ENCODE measurements at places on chromosomes 4 and X. TPM values are rescaled to one million over a fixed set of nuclear protein-coding genes. Genes with fewer than 3 reads are reported as not detected.

DNA sequence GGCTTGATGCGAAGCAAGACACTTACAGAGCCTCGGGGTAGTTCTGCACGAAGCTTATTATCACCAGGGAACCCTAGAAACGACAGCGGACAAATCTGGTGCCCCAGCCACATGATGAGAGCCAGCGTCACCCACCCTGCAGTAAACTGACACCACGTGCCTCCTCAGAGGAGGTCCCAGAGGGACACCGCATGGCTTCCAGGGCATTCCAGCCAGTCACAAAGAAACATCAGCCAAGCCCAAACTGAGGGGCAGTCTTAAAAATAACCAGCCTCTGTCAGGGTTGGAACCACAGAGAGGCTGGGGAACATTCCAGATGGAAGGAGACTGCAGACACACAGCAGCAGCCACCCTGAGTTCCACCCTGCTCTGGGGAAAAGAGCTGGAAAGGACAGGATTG is 36.6 kb upstream of the HGFAC start:
- peaks cover 23% of the 10 kb centered on the region for H3K4me1 ChIP-seq
- H3K27ac ChIP-seq, result no peak overlapping the region
- no peak overlapping the region for H3K4me3 ChIP-seq
- no peak for DNase-seq
- H3K36me3 ChIP-seq, result no peaks in the 10 kb centered on the region

- H3K4me3 ChIP-seq, result no peak overlapping the region
- peaks cover 9% of the 10 kb centered on the region for H3K36me3 ChIP-seq
- H3K4me1 ChIP-seq, result no peaks in the 10 kb centered on the region
- no peak for DNase-seq
- no peak overlapping the region for H3K27ac ChIP-seq
Observed at GRCh38 chr4:78902298-78902697, 36.9 kb downstream of the PAQR3 start.

DNA sequence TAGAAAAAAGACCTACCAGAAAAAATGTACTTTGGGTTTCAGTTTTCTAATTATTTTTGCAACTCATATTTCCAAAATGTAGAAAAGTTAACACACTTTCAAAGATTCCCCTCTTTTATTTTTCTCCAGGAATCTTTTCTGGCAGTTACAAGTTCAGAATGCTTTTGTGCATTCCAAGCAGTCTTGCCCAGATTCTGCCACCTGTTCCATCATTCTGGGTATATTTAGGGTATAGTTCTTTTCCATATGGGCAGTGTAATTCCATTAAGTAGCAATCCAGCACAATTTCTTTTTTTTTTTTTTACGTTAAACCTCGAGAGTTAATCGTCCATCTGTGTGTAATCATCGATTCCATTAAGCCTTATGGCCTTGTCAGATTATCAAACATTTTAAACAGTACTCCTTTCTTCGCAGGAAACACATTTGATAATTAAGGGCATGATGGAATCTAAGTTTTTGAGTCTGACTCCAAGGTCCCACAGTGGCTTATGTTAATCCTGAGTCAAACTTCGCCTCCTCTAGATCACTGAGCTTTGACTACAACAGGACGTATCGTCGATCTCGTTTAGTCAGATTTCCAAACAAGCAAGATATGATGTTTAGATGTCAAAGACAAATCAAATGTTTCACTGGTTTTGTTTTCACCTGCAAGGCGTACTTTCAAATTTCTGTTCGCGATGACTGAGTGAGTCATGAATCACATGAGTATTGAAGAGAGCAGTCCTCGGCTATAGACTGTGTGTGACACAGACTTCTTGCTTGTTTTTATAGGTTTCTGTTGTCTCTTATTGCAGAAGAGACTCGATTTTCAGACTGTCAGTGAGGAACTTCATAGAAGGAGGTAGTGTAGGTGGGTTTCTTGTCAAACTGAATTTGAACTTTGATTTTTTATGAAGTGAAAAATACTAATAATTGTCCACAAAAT is 118.9 kb upstream of the GK2 start:
- no peaks in the 10 kb centered on the region for H3K36me3 ChIP-seq
- DNase-seq, result no peak
- H3K27me3 ChIP-seq, result no peaks in the 10 kb centered on the region
- no peaks in the 10 kb centered on the region for H3K4me1 ChIP-seq
- H3K4me3 ChIP-seq, result no peak overlapping the region

Gene SOWAHD
- total RNA-seq, result 1.5 TPM

Gene AFM
- total RNA-seq, result not detected

Gene SNX12
- 68.8 TPM for total RNA-seq
